ENCODE measurements at places on chromosomes 2 and 18.

- no peak for DNase-seq
Measured at GRCh38 chr2:232436381-232437194, 19.4 kb upstream of the ALPI start.

DNA sequence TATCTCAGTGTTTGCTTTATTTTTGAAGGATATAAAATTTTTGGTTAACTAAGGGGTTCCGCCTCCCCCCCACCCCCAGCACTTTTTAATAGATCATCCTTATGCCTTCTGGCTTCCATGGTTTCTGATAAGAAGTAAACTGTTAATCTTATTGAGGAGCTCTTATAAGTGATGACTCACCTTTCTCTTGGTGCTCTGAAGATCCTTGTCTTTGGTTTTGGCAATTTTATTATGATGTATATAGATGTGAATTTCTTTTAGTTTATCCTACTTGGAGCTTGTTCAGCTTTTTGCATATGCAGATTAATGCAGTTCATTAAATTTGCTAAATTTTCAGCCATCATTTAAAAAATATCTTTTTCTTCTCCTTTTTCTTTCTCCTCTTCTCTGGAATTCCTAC lies 91.7 kb upstream of the CTAGE1 start:
- DNase-seq = no peak

DNA sequence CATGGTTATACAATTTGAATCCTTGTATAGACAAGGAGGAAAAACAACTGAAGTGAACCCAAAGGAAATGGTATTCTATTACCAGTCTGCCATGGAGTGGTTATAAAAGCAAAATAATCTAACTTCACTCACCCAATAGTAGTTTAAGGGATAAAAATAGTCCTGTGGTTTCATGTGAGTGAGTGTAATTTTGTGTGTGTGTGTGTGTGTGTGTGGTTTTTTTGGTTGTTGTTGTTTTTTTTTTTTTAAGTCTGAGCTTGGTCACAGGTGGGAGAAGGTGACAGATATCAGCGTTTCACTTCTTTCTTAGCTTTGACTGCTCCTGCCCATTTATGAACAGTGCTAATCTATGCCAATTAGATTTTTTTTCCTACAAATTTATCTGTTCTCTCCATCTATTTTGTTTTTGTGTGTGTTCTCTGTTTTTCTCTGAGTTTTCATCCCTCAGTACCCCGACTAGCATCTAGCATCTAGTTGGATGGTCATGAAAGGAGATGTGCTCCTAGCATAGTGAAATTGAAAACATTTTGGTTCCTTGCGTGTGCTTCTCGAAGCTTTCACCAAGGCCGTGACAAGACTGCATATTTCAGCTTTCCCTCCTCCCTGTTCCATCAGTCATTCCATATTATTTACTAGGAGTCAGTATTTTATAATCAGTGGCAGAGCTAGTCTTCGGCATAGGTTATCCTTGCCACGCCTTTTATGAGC lies 200.1 kb upstream of the DTNA start:
- DNase-seq = no peak

DNA sequence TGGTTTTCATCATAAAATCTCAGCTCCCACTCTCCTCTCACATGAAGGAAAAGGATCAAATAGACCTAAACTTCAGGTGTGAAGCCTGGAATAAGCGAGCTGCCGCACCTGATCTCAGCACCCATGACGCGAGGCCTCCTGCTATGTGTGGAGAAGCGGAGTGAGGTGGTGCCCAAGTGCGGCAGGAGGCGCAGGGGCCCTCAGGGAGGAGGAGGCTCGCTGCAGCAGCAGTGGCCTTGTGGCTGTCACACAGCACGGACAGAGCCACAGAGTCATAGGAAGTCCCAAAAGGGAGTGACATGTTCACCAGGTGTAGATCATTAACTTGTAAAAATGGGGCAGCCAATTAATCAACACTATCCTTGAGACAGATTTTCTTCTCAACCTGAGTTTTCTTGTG lies 9.1 kb downstream of the SCLY start:
- DNase-seq = no peak

- no peak for DNase-seq
Measured at GRCh38 chr2:108388045-108388444, 10.3 kb downstream of the SULT1C4 start.

DNA sequence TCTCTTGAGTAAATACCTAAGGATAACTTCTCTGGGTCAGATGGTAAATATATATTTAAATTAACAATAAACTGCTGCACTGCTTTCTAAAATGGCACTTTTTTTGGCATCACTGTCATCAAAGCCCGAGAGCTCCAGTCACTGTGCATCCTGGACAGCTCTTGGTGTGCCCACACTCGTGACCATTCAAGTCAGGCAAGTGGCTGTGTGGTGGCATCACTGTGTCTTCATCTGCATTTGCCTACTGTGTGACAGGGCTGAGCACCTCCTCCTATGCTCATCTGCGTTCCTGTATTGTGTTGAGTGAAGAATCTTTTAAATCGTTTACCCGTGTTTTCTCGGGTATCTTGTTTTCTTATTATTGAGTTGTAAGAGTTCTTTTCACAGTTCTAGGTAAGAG lies 568.1 kb upstream of the SALL3 start:
- DNase-seq = no peak

- no peak for DNase-seq
Measured at GRCh38 chr18:62438402-62438801, 84.4 kb upstream of the ZCCHC2 start.

- DNase-seq = no peak
Measured at GRCh38 chr2:129275706-129276105, 703.8 kb upstream of the RAB6C start.

- DNase-seq = no peak
Measured at GRCh38 chr2:230414302-230414701, 1.7 kb upstream of the SP100 start.

DNA sequence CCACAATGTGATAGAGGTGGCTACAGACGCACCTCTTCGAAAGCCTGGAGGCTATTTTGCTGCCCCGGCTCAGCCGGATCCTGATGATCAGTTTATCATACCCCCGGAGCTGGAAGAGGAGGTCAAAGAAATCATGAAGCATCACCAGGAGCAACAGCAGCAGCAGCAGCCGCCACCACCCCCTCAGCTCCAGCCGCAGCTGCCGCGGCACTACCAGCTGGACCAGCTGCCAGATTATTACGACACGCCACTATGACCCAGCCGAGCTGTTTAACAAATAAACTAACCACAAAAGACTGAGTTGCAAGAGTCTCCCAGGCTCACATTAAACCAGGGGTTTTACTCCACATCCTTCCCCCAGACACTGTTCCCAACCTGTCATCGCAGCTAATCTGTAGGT lies 263.8 kb downstream of the PHLPP1 start:
- DNase-seq = peak; percentile 47

- no peak for DNase-seq
Measured at GRCh38 chr2:88350331-88351248, 101.9 kb downstream of the FOXI3 start.

GRCh38 chr2:208269091-208269490 lies 3.0 kb downstream of the PIKFYVE start:
- no peak for DNase-seq

DNA sequence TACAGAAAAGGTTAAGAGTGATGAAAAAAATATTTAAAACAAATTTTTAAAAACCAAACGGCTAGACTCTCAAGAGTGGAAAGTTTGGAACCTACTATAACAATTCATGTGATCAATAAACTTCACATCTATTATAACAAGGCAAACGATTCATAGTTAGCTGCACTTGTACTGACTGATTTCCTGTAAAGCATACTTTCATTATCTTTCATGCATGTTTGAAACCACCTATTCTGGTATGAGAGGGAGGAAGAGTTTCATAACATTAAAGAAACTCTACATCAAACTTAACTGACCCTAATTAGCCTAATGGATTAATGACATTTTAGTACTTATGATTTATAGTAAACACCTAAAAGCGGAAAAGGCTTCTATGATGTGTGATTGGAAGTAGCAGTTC lies 43.7 kb upstream of the VWC2L start:
- no peak for DNase-seq

DNA sequence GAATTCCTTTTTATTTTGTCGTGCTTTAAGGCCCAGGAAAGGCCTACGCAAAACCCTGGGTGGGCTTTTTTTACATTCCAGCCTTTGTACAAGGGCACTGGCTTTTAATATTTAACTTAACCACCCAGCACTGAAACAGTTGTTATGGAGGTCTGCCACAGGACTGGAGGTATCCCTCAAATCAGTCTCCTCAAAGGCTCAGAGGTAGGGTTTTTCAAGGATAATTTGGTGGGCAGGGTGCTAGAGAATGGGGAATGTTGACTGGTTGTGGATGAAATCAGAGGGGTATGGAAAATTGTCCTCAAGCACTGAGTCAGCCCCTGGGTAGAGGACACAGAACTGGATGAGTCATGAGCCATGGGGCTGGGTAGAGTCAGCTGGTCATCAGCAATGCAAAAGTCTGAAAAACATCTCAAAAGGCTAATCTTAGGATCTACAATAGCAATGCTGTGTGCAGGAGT lies 443.1 kb downstream of the THSD7B start:
- DNase-seq = peak; percentile 24

GRCh38 chr2:67057901-67058703 lies 339.0 kb upstream of the ETAA1 start:
- no peak for DNase-seq

GRCh38 chr18:59906203-59906602 lies 6.4 kb downstream of the PMAIP1 start:
- no peak for DNase-seq

DNA sequence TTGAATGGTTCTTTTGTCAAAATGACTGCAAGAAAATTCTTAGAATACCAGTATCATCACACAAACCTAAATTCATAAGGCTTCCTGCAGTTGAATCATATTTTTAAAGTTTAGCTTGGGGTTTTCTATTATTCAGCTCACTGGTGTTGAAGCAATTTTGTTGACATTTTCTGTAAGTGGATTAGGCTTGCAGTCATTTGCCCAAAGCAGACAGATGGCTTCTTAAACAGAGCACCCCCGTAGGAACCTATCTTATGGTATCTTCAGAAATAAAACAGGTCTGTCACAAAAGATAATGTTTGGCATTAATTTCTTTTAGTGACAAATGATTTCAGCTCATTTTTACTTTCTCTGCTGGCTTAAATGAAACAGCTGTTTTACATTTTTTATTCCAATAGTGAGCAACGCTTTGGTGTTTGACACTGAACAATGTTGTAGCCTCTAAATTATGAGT lies 331.1 kb downstream of the PLCL1 start:
- DNase-seq = no peak

DNA sequence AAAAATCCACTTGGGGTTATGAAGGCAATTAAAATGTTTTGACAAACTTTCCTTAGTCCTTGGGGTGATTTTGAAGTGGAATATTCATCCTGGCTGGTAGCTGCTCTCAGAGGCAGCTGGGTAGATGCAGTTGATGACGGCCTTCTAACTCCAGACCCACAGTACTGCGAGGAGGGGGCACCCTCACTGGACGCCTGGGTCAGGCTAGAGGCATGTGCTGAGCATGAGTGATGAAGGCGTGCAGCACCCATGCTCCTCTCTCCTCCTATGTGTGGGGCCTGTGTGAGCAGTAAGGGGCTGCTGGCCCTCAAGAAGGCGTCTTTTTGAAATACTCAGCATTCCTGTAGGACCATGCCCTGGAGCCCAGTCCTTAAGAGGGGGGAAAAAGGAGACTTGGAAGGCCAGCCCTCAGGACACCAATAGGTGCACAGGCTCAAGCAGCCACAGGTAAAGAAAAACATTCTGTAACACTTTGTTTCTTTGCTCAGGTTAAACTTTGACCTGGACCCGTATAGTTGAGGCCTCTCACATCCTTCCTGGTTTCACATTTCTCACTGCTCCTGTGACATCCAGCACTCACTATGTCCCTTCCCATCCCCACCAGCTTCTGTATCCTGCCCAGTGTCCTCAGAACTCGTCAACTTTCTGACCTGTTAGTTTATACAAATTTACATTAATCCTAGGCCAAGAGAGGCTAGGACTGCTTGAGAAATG lies 64.4 kb downstream of the CD8B2 start:
- no peak for DNase-seq

- no peak for DNase-seq
Measured at GRCh38 chr18:37640504-37640903, 74.9 kb upstream of the CELF4 start.

DNA sequence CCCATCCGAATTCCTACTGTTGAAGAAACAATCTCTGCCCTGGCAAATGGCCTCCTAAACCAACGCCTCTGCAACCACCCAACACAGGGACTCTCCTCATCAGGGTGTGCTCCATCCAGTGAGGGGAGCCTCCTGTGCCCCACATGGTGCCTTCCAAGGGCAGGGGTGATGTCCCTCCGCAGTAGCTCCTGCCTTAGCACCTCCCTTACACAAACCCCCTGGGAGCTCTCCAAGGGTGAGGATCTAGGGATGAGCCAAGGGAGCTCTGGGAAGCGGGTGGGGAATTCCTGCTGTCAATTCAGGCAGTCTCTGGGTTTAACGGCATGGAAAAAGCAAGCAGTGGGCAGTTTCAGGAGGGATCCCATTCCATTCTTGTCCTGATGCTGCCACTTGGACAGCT lies 3.8 kb downstream of the GALNT14 start:
- DNase-seq = no peak

- no peak for DNase-seq
Measured at GRCh38 chr2:226410247-226410835, 389.3 kb downstream of the IRS1 start.

GRCh38 chr2:230874876-230875275 lies 10.1 kb downstream of the ITM2C start:
- no peak for DNase-seq

GRCh38 chr2:110678457-110679336 lies 834 bp upstream of the BUB1 start:
- DNase-seq = no peak

- DNase-seq = no peak
Measured at GRCh38 chr2:105428387-105429018, 29.7 kb upstream of the FHL2 start.

DNA sequence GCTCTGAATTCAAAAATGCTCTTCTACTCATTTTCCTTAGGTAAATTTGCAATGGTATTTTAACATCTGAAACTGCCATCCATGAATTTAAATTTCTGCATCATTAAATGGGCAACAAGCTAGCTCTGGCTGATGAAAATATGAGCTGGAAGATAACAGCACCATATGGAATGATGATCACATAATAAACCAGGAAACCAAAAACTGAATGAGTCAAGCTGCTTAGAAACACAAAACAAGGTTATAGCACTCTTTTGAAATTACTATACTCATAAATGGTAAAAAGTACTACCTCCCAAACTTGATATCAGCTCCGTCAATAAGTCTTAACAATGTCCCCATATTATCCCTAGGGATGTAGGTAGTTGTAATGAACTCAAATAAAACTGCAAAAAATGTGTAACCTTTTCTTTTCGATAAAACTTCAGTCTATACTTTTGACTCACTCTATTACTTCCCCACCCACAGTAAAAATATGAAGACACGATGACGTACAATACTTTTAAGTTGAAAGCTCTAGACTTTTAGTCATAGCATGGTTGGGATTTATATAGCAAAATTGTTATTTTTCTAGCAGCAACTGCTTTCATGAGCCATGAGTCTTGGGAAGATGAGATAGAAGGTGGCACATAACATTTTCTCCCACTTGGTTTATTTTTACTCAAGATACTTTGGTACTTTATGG lies 396.7 kb downstream of the CDH2 start:
- no peak for DNase-seq

- DNase-seq = no peak
Measured at GRCh38 chr2:44880125-44880483, 61.4 kb upstream of the SIX3 start.
